ENCODE measurements at places on chromosomes 11 and 22.
A peak's percentile ranks its signal among the peaks of the same experiment; 100 is the strongest.

DNA sequence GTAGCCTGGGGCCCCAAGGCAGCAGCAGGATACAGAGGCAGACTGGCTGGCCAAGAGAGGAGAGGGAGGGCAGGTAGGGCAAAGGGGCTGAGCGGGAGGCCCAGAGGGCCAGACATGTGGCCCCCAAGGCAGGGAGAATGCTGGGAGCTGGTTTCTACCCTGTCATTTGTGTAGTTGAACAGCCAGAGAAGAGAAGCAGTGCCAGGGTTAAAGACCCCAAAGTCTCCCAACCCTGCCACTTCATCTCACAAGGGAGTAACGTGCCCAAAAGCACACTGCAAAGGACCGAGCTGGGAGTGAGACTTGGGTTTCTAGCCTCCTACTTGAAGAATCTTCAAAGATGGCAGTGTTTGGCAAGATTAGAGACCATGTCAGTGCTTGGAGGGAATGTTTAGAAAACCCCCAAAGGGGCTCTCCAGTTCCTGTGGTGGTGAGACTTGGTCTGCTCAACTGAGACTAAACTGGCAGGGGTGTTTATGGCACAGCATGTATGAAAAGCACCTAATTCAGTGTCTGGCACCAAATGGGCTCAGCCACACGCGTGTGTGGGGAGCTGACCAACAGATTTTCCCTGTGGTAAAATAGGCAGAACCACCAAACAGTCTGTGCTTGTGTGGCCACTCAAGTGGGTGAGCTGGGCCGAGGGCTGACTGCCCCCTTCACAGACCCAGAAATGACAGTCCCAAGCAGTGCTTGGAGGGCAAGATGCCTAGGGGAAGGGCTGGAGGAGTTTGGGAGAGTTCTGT, 68.2 kb upstream of the CLTCL1 start:
- no peak for DNase-seq

DNA sequence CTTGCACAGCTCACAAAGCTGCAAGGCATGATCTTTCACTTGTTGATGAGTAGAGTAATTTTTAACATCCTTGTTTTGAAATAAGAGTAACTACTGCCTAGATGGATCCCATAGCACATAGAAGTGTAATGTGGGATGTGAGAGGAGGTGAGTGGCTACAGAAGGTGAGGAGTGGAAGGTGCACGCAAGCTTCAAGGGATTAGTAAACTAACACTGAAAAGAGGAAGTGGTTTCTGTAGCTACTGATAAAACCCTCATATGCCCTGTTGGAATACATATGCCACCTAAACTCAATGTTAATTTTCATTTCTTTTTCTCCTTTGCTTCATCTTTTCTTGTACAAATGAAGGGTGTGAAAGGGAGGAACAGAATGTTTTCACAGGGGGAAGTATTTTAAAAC, 22.0 kb upstream of the CTSC start:
- peak; percentile 79 for DNase-seq

DNA sequence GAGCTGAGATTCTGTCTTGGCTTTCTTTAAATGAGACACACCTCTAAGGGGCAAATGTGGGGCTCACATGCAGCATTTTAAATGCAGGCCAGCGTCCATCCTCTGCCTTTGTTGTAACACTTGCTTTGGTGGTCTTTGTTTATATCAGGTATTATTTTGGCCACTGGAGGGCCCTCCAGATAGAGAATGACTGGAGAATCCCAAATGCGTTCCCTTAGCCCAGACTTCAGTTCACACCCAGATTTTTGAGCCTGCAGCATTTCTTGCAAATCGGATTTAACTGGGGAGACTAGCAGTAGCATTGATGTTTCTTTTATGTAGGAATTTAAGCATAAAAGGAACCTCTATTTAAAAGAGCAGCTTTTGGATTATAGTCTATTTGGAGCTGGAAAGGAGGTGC, 200.2 kb upstream of the SORL1-AS1 start:
- no peak for DNase-seq

DNA sequence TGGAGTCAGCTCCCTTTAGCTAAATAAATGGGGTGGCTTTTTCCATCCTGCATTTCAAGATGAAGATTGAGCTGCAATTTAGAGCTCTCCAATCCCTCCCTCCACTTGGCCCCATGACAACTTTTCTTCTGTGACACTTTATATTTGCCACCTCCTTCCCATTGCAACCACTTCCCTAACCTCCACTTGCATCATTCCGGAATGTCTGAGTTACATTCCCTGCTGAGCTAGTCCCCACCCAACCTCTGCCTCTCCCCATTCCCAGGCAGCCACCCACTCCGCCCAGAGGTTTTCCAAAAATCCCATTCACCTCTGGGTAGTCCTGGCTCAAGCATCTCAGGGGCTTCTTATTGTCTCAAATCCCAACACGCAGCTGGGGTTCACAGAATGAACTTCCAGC, 24.7 kb downstream of the PC start:
- no peak for DNase-seq

DNA sequence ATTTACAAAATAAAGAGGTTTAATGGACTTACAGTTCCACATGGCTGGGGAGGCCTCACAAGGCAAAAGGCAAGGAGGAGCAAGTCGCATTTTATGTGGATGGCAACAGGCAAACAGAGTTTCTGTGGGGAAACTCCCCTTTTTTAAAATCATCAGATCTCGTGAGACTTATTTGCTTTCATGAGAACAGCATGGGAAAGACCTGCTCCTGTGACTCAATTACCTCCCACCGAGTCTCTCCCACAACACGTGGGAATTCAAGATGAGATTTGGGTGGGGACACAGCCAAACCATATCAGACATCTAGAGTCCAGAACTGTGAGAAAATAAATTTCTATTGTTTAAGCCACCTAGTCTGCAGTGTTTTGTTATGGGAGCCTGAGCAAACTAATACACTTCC, 80.8 kb downstream of the ME3 start:
- DNase-seq = no peak

DNA sequence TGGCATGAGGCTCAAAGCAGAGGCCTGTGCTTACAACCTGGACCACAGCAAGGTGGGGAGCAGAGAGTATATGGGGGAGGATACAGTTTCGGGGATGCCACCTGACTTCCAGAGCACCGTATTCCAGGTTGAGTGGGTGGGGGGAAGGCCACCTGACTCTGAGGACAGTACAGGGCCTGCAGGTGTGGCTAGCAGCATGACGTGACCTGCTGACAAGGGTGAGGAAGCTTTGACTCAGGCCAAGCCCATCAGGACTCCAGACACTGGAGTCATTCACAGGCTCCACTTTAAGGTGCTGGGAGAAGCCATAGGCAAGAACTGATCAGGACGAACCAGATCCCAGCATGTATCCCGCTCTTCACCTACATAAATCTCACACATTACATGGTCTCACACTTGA, 34.6 kb upstream of the CRTAM start:
- DNase-seq = no peak

DNA sequence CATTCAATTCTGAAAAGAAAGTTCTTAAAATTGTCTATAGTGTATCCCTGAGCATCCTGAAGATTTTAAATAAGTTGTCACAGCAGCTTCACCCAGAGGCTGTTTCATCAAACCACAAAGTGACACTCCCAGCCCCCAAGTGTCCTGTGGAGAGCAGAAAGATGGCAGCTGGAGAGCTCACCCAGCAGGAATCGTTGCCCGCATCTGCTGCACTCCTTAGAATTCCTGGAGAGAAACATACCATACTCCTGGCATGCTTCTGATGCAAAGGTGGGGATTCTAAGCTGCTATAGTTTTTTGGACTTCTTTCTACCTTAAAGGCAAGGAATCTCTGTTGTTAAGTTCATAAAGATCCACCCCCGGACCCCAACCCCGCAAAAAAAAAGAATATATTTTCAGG, 13.5 kb upstream of the CYB5R2 start:
- DNase-seq = no peak

GRCh38 chr11:55571828-55572227, at the start of gene OR4C16:
TSS of gene OR4C16 (plus strand) at chr11:55572128. CDS start at chr11:55572128, 0 bp downstream.
- no peak for DNase-seq

DNA sequence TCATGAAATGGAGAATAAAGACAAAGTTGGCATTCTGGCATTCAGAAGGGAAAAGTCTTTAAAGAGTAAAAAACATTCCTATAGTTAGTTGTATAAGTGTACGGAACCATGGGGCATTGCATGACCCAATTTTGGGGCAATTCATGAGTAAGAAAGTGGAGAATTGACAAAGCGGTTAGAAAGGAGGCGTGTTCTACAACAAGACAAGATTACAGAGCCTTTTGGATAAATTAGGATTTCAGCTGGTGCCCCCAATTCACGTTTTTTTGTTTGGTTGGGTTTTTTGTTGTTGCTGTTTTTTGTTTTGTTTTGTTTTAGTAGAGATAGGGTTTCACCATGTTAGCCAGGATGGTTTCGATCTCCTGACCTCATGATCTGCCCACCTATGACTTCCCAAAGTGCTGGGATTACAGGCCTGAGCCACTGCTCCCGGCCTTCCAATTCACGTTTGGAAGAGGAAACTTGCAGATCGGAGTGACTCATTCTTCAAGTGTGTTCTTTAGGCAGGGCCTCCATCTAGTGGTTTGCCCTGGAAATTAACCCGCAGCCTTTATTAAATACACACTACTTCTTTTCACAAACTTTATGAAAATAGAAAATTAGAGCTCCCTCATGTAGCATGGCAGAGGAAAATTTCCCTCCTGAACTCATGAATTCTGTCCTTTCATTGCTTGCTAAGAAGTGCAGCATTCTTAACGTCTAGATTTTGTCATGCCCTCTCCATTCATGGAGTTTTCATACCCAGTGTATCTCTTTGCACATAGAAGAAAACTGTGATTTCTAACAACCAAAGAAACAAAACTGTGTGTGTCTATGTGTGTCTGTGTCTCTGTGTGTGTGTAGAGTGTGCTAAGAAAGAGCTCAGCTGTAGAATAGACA, 118.1 kb downstream of the BBOX1 start:
- DNase-seq = peak; percentile 74

DNA sequence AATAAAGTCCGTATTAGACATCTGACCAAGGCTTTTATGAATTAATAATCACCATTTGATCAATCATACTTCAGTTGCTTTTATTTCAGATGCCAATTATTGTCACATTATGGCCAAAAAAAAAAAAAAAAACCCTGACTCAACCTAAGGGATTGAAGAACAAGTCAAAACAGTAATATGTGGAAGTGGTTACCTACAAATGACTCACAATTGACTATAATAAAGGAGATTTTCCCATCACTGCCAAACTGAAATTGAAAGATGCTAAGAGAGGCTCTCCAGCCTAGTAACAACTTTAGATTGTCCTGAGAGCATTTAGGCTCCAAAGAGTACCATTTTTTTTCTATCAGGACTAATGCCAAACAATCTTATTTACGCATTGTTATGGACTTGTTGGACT, 35.2 kb downstream of the SOX6 start:
- DNase-seq = no peak

DNA sequence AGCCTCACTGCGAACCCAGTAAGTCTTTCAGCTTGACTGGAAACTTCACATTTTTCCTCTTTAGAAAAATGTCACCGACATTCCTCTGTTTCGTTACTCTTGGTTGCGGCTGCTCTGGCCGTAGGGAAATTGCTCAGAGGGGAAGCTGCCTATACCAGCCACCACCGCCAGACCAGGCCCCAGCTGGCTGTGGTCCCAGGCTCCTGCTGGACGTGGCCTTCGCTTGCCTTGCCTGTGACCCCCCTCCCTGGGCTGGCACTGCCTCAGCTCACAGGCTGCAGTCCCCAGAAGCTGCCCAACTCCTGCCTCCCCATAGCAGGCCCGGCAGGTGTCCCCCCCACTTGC, 197.8 kb downstream of the MN1 start:
- DNase-seq = no peak

- no peak for DNase-seq
Measured at GRCh38 chr22:49613511-49614270, 214.0 kb downstream of the BRD1 start.

DNA sequence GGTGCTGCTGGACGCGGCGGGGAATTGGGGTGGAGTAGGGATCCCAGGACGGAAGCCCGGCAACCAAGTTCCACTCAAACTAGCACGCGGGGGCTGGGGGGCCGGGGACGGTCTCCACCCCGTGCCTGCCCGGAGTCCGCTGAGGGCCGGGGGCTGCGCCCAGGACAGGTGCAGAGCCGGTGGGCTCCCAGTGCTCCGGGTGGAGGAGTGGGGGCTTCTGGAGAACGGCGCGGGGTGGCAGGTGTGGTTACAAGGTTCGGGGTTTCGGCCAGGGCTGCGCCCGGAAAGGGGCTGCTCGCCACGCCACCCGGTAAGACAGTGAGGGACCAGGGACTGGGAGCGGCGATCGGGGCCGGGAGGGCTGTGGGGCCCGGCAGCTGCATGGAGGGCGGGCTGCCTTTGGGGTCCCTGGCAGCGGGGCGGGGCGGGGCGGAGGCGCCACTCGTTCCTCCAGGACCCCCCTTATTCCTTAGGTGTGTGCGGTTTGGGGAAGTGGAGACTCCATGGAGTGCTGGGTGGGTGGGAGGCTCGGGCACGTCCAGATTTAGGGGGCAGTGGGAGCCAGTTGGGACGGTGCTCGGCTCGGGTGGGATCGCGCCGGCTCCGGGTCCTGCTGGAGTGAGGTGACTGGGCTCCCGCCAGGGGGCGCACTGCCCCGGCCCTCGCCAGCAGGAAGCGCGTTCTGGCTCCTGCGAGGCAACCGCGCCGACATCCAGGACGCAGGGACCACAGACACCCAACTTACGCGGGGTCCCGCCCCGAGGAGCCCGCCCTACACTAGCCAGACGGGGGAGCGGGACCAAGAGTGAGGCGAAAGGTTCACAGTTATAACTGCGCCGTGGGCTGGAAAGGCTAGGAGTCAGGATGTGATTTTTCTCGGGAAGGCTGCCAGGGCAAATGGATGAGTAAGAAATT, 868 bp downstream of the TSPAN18 start:
- DNase-seq = peak; percentile 88

DNA sequence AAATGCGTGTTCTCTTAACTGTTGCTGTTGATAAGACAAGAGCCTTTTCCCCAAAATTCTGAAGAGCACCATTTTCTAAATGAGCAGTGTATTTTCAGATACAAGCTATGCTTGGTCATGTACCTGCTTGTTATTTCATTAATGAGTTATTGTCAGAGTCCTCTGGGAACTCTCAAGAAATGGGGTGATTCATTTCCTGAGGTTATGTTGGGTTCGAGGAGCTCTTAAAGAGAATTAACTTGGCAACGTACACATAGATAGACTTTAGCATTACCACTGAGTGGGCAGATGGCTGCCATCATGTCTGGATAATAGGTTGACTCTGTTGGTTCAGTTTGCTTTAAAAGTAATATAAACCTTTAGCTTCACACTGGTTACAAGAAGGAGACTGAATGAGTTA, 87.9 kb upstream of the SORL1-AS1 start:
- no peak for DNase-seq

DNA sequence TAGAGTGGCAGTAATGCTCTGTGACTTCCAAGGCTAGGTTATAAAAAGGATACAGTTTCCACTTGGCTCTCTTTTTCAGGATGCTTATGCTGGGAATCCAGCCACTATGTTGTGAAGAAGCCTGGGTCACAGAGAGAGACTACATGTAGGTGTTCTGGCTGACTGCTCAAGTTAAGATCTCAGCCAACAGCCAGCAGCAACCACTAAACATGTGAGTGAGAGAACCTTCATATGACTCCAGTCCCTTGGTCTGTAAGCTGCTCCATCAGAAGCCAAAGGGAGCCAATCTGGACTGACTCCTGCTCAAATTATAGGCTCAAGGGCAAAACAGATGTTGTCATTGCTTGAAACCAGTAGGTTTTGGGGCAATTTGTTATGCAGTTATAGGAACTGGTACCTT, 162.7 kb downstream of the MAML2 start:
- DNase-seq = no peak

GRCh38 chr11:23840872-23841271, 656.0 kb upstream of the LUZP2 start:
- DNase-seq = no peak
